ENCODE measurements at places on chromosomes 13 and 19.

DNA sequence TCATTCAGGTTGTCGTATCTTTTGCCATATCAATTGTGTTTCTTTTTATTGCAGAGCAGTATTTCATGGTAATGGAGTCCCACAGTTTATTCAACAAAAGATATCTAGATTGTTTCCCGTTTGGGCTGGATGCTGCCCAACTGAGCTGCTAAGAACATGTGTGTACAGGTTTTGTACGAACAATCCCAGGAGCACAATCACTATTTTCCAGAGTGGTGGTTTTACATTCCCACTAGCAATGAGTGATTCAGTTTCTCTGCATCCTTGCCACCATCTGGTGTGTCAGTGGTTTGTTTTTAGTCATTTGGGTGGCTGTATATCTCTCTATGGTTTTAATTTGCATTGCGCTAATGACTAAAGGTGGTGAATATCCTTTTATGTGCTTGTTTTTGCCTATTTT is 52.7 kb upstream of the ZDHHC20 start:
- no peak for DNase-seq

- DNase-seq = no peak
These were observed 338.6 kb downstream of the KCNRG start for GRCh38 chr13:50353651-50354415.

DNA sequence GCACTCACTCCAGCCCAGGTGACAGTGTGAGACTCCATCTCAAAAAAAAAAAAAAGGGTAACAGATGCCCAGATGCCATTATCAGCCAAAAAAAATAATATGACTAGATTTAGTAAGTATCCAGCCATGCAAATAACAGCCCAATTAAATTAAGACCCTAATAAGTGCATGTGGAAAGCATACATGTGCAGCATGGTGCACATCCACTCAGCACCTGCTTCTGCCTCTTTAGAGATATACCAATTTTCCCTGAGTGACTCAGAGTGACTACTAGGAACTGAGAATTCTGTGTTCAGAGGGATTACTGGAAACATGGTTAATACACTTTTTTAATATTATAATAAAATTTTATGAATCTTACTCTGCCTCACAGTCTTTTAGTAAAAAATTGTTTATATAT is 29.8 kb upstream of the ZNF675 start:
- DNase-seq = no peak

DNA sequence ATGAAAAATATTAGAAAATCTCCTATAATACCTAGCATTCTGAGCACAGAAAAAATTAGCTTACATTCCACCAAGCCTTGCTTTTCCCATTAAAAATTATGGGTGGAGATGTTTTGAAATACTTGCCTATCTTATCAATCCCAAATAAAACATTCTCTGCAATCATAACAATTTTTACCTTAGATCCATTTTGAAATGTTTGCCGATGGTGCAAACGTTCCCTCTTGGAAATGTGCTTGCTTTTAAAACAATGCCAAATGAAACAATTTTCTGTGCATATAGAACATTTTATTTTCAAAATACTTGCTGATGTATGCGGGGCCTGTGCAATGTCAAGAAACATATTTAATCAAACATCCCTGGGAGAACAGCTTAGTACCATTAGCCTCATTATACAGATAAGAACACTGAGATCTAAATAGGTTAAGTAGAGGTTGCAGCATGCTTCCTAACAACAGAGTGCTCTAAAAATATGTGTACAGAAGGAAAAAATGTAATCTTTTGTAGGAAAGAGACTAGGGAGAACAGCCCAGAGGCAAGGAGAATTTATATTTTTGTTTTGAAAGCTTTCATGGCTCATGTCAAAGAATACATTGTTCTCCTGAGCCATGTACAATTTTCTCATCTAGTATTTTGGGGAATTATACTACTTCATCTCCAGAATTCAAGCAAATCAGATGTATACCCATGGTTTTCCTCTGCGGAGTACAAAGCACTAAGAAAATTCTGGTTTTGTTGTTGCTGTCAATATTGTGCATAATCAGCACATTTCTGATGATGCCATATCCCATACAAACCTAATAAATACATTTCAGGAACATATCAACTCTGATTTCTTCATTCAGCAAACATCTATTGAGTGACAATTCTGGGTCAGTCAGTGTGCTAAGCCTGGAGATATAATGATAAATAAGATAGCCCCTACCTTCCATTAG is 25.9 kb upstream of the FNDC3A start:
- DNase-seq = no peak

GRCh38 chr13:100633461-100633860 is 41.1 kb downstream of the TMTC4 start:
- DNase-seq = no peak

DNA sequence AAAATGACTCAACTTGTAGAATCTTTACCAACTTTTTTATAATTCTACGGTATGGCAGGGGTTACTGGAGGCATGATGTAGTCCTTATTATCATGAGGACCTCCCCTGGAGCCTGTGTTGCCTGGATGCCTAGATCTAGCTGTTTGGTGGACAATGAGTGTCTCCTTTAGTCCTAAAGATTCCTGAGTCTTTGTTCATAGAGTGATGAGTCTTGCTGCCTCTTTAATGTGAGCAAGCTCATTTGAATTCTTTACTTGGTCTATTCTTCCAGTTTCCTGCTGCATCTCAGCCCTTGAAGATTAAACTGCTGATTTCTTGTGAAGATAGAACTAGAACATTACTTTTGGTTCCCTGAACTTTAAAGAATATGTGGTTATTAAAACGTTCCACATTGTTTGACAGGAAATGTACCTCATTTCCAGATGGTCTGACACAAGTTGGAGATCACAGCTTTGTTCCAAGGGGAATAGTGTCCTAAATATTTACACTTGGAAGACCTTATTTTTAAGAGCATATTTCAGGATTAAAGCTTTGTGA is 51.9 kb downstream of the SLAIN1 start:
- no peak for DNase-seq

DNA sequence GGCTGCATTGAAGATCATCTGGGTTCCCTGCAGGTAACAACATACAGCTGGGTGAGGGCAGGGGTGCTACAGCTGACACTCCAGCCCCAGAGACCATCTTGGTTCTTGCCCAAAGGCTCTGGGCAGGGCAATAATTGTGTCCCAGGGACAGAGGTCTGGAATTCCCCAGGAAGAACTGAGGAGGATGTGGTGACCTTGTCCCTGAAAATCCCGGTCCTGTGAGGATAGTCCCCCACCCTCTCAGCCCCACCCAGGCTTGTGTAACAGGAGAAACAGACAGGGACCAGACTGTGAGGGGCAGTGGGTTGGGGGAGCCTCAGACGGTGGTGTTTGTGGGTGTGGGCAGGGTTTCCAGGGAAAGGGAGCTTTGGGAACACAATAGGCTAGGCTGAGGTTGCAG is 63.5 kb downstream of the COLGALT1 start:
- DNase-seq = no peak

DNA sequence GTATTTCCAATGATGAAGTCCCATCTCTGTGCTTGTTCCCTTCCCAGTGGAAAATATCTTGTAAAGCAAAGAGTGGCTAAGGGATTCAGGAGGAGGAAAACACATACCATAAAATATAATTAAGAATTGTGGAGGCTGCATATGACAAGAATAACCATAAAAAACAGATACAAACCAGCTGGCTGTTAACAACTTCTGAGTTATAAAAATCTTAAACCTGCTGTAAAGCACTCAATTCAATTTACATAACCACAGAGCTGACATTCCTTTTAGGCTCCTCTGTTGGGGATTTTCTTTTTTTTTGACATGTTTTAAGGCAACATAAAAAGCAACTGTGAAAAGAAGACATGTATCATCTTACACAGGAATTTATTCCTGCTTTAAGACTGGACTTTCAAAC is 207.6 kb downstream of the DACH1 start:
- no peak for DNase-seq

GRCh38 chr19:15259907-15260306 is 27.7 kb upstream of the EPHX3 start:
- no peak for DNase-seq

GRCh38 chr19:6276447-6276846 is 3.3 kb downstream of the MLLT1 start:
- no peak for DNase-seq

DNA sequence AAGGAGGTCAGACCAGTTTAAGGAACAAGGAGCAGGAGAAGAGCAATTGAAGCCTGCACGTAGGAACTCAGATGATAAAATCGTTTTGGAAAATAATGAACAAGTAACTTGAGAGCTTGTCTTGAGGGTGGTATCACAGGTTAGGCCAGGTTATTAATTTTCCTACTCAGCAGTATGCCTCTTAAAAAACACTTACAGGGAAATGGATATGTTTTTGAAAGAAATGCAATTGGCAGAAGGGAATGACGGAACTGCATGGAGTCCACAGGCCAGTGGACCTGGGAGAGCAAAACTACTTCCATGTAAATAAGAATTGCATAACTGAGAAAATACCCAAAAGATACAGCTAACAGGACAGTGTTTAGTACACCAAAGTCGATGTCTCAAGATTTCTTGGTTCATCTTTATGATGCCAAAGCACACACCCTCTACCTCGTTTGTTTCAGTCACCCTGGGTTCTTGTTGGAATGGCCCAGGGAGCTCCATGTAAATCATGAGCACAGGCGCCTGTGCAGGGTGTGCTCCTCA is 35.2 kb downstream of the MBNL2 start:
- no peak for DNase-seq

DNA sequence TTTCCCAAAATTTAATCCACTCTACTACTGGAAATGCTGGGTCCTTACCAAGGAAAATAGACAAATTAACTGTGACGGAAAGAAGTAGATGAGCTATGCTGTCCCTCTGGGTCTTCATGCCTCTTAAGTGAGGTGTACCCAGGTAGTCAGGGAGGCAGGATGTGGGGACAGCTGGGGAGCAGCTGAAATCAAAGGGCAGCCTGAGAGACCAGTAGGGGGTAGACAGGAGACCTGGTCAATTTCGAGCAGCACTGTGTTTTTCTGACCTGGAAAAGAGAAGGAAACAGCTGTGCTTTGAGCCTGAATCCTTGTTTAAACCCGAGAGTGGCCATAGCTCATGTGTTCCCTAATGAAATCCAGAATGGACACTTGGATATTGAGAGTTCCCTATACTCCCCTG is 587.3 kb downstream of the EFNB2 start:
- no peak for DNase-seq

DNA sequence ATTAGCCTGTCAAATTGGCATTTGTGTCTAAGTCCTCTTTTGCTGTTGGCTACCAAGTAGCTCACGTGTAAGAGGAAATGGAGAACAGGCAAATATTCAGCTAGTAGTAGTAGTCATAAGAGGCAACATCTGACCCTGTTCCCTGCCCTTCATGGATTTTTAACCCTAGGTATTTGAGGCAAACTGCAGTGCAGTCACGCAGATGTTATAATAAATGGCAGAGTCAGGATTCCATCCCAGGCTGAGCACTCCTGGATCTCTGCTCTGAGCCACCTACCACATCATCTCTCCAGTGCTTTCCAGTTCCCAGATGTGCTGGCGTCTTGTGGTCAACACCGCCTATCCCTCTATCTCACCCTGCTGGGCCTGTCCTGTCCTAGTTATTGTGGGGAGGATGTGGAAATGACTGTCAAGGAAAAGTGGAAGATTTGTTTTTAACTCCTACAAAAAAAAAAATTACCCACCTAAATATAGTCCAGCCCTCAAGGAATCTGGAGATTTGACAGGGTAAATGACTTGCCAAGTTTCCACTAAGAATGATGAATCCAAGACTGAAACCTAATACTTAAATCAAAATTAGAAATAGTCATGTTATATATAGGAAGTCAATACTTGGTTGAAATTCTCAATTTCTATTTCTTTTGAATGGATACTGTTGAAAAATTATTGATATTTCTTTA is 322.9 kb downstream of the GPC6 start:
- no peak for DNase-seq

GRCh38 chr19:2524840-2525723 is 49.2 kb downstream of the GADD45B start:
- DNase-seq = no peak

- no peak for DNase-seq
These were observed 406.4 kb downstream of the KCNRG start for GRCh38 chr13:50421473-50422130.

GRCh38 chr13:45511310-45512097 is 46.8 kb downstream of the COG3 start:
- peak; percentile 7 for DNase-seq

- DNase-seq = no peak
These were observed 145.1 kb downstream of the UQCRFS1 start for GRCh38 chr19:29067831-29068230.

GRCh38 chr13:98998831-98999638 is 21.2 kb upstream of the DOCK9 start:
- DNase-seq = no peak

- no peak for DNase-seq
These were observed 20.5 kb downstream of the C3 start for GRCh38 chr19:6699935-6700334.

GRCh38 chr13:50537029-50537428 is 306.5 kb downstream of the DLEU7 start:
- DNase-seq = no peak

DNA sequence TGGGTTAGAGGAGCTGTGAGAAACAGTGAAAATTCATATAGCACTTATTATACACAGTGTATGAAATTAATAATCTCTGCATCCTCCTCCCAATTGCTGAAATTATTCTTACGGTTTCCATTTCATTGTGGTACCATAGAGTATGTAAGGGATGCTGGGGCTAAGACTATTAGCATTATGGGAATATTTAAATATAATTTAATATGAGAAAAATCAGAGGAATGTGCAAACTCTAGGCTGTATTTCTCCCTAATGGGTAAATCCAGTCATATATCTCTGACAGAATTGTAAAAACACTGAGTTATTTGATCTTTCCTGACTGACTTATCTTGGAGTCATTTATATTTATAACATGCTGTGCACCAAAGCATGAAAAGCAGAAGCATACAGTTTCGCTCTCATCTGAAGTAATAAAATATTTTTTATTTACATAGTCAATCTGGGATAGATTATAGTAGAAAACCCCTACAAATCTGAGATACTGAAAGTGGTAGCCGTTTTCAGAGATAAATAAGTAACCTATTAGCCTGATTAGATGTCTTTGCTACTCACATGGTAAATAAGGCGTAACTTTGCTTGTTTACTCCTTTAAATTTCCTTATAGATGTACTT is 34.9 kb downstream of the LRCH1 start:
- DNase-seq = no peak

DNA sequence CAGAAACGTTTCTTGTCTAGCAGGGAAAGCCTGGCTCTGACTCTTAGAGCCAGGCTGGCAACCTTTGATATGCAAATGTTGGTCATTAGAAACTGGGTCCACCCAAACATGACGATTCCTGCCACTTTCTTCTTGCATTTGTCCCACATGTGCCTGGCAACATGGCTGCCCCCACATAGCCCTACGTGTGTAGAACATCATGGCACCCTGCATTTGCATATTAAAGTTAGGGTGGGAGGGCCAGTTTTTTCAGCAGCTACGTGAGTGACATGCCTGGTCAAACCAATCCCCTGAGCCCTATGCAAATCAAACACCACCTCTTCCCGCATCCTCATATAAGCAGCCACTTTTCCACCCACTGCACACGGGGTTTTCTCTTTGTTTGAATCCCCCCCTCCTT is 95.0 kb downstream of the LIG4 start:
- DNase-seq = no peak
